ENCODE measurements at places on chromosomes 7 and 10. TPM values are rescaled to one million over a fixed set of nuclear protein-coding genes. Genes with fewer than 3 reads are reported as not detected.

- no peak overlapping the region for H3K27ac ChIP-seq
- no peaks in the 10 kb centered on the region for H3K4me1 ChIP-seq
- DNase-seq, result no peak
- no peaks in the 10 kb centered on the region for H3K36me3 ChIP-seq
- no peak overlapping the region for H3K4me3 ChIP-seq
Observed at GRCh38 chr7:153188630-153189029, 429.1 kb downstream of the ACTR3B start.

GRCh38 chr10:97736403-97736901 is 476 bp upstream of the ZFYVE27 start:
- no peak overlapping the region for H3K4me3 ChIP-seq
- no peaks in the 10 kb centered on the region for H3K27me3 ChIP-seq
- DNase-seq, result no peak
- H3K27ac ChIP-seq, result peak overlapping the region; percentile 95

DNA sequence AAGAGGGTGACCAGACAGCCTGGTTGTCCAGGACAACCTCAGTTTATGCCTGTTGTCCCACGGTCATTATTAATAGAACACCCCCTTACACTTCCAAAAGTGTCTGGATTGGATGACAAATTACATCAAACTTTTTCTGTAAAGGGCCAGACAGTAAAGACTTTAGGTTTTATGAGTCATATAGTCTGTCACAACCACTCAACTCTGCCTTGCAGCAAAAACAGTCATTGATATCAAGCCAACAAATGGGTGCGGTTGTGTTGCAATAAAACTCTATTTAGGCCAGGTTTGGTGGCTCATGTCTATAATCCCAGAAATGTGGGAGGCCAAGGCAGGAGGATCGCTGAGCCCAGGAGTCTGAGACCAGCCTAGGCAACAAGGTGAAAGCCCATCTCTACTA is 66.7 kb upstream of the ATP6V0A4 start:
- H3K4me3 ChIP-seq, result no peak overlapping the region
- H3K36me3 ChIP-seq, result no peaks in the 10 kb centered on the region
- no peaks in the 10 kb centered on the region for H3K4me1 ChIP-seq
- H3K27ac ChIP-seq, result no peak overlapping the region

- no peak overlapping the region for H3K4me3 ChIP-seq
- H3K36me3 ChIP-seq, result no peaks in the 10 kb centered on the region
- H3K27ac ChIP-seq, result no peak overlapping the region
- no peak for DNase-seq
- no peaks in the 10 kb centered on the region for H3K27me3 ChIP-seq
Observed at GRCh38 chr10:96696845-96697425, 23.4 kb downstream of the PIK3AP1 start.

DNA sequence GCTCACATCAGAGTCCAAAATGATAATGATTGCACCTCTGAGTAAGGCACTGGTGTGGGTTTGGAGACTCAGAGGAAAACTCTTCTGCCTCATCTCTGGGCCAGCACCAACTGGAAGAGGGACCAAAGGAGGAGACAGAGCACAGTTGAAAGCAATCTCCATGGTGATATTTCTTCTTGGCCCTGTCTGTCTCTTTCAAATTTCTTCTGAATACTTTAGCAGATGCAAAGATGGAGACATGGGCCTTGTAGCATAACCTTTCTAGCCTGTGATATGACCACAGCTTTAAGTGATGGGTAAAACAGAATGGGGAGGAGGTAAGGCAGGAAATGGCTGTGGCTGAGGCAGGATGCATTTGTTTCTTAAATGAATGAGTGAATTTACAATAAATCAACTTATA is 12.2 kb upstream of the GIMAP7 start:
- no peaks in the 10 kb centered on the region for H3K4me1 ChIP-seq
- H3K27me3 ChIP-seq, result no peaks in the 10 kb centered on the region
- H3K36me3 ChIP-seq, result no peaks in the 10 kb centered on the region

The CAV1 gene
- total RNA-seq, result 174 TPM

The HSPA12A gene
- 9.5 TPM for total RNA-seq

All from fibroblast of lung (primary cell).